Renal pelvis (tissue), 12 donors: ENCODE measurements at places on chromosomes 7 and 10.

- DNase-seq = no peak
Observed at GRCh38 chr7:144723301-144723700, 112.6 kb downstream of the TPK1 start.

- DNase-seq = no peak
Observed at GRCh38 chr7:130841416-130841815, 107.4 kb upstream of the KLF14 start.

GRCh38 chr7:99693427-99694200 lies 13.8 kb upstream of the CYP3A5 start:
- peak; percentile 4 for DNase-seq

DNA sequence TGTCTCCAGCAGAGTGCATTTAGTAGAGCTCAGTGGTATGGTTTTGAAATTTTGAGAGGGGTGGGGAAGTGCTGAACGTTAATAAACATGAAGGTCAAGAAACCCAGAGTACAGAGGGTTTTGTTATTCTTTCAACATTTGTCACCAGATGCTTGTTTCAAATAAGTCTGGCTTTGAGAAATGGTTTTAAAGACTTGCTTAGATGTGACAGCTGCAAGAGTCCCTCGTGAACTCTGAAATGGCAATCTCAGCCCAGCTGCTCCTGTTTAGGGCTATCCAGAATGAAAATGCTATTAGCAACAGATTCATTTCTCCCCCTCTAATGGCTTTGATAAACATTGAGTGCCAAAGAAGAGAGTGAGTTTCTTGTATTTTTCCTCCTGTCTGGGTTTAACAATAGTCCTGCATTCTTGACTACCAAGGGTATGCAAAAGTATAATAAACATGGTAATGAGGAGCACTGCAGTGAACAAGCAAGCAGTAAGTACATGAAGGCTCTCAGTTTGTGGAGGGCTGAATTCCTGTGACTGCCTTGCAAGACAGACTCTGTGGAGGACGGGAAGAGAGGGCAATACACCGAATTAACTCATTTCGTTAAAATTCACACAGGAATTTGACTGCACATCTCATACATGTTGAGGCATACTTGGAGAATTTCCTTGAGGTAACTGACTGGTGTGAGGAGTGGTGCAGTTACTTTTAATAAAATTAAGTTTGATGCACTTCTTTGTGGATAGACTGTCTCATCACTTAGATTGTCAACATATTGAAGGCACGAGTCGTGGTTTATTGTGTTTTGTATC lies 490.9 kb downstream of the REEP3 start:
- peak; percentile 22 for DNase-seq

DNA sequence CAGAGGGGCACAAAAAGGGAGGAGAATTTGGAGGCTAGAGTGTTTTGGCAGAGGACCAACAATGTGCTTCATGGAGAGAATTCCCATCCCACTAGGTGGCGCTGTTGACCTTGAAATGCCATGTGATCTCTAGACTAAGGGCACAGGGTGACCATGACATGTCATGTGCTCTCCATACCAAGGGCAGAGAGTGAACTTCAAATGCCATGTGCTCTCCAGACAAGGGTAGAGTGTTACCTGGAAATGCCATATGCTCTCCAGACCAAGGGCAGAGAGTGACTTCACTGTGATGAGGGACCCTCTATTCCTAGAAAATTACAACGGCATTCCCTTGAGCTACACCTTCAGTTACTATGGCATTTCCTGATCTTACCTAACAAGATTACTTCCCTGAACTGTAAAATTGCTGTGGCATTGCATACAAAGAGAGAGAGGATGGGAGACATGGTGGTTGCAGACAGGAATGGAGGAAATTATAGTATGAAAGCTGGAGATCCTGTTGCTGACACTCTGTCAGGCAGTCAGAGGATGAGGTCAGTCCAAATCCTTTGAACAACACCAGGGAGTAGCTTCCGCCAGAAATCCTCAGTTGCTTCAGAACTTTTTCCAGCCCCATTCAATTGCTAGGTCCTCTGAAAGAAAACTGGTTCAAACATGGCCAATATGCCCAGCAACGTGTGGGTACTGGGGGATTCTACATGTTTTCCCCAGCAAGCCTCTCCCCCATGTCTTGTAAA lies 60.9 kb upstream of the ACSM6 start:
- DNase-seq = peak; percentile 54

- peak; percentile 14 for DNase-seq
Observed at GRCh38 chr7:129053938-129054437, 923 bp downstream of the TNPO3 start.

- DNase-seq = no peak
Observed at GRCh38 chr10:93138113-93138870, 64.6 kb downstream of the CYP26A1 start.

DNA sequence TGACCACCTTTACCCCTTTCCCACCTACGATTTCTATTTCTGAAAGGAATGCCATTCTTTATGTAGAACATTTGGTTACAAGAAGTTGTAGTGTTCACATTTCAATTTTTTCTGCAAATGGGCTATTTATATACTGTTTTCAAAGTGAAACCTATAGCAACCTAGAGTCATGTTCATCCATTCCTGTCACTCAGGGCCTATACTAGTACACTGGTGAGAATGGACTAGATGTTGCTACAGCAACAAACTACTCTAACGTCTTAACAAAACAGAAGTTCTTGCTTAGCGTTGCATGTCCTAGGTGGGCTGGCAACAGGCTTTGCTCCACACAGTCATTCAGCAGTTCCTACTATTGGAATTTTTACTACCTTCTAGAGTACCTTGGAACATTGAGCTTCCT lies 16.3 kb downstream of the CASD1 start:
- no peak for DNase-seq

DNA sequence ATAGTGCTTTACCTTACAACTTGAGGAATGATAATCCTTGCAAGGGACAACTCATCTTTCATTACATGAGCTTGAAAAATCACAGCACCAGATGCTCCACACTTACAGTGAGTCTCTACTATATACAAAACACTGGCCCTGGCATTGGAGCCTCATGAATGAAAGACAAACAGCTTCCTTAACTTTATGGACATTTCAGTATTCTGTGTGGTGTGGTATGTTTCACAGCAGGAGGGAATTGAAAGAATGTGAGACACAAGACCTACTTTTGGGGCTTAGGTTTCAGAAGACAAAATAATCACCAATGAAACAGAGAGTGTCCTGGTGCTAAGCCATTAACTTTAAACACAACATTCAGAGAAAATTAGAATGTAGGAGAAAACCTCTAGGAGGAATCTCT lies 1249.6 kb downstream of the XPNPEP1 start:
- no peak for DNase-seq

GRCh38 chr7:127905491-127906330 lies 125.5 kb downstream of the LRRC4 start:
- DNase-seq = no peak

DNA sequence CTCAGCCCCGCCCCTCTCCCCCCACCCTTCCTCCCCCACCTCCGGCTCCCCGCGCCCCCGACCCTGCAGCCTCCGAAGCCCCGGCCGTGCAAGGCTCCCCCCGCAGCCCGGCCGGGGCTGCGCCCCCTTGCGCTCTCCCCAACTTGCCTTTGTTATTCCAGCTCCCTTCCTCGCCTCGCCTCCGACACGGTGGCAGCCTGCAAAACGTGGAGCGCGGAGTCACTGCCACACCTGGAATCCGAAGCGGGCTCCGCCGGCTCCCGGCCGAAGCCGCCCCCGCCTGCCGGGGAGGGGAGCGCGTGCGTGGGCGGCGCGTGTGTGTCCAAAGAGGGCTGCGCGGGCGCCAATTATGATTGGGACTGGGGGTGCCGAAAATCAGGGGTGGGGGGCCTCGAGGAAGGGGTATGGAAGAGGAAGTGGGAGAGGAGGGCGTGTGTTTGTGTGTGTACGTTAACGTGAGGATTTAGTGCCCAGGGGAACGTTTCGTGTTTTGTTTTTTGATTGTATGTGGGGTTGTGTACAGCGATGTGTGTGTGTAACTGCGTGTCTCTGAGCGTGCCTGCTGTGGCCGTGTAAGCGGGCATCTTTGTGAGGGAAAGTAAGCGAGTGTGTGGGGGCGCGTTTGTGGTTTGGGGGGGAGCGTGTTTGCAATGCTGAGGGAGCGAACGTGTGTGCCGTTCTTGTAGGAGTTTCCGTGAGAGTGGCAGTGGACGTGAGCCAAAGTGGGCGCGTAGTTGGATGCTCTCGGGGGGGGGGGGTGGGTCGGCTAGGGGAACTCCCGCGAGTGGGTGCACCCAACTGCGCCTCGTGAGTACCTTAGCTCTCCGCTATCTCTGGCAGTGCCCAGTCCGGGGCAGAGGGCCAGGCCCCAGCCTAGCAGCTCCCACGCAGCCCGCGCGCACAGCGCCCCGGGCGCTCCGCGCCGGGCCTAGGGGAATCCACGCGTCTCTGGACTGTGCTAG lies 1.2 kb upstream of the ZMIZ1 start:
- peak; percentile 97 for DNase-seq

DNA sequence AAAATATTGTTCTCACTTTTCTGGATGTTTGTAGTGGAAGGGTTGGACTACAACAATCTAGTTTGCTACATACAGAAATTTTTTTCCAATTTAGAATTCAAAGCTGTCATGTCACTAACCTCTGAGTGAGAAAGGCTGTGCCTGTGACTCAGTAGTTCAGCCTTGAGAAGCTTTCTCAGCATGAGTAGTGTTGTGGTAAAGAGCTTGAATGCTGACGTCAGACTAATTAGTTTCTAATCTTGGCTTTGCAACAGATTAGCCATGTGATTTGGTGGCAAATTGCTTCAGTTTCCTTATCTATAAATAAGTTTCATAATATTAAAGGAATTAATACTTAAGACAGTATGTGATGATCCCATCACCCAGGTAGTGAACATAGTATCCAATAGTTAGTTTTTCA lies 83.8 kb downstream of the ABCA13 start:
- DNase-seq = no peak
